Ovary (tissue), 10 donors: ENCODE measurements at places on chromosomes 3 and 15. TPM values are rescaled to one million over a fixed set of nuclear protein-coding genes. Genes with fewer than 3 reads are reported as not detected.

- DNase-seq: no peak
These were observed 1180.6 kb upstream of the GBE1 start for GRCh38 chr3:82942041-82942440.

- DNase-seq: no peak
These were observed 18.8 kb upstream of the SUSD5 start for GRCh38 chr3:33237439-33237838.

GRCh38 chr3:43074901-43075689, 30.8 kb downstream of the POMGNT2 start:
- no peak for DNase-seq

GRCh38 chr3:117565777-117566176, 856.2 kb downstream of the TUSC7 start:
- DNase-seq: no peak

- no peak for DNase-seq
These were observed 22.6 kb downstream of the MEIS2 start for GRCh38 chr15:37077623-37078351.

DNA sequence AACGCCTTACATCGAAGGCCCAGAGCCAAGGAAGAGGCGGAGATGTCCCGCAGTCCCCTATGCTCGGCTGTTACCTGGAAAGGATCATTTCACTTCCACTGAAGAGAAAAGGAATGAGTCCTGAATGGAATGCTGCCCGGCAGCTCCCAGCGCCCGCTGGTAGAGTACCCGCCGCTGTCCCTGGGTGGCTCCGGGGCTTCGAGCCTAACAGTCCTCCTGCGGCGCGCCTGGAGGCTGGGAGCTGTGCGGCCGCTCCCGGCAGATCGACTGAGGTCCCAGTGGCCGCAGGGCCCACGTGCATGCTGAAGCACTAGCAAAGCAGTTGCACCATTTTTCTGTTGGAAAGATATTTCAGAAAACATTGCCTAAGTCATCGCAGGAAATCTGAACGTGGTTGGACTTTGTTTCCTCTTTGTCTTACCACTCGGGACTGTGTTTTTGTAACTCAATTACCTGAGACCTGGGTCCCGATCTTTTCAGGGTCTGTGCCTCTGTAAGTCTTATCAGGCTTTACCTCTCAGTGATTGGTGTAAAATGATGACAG, 984 bp downstream of the RNU6-1 start:
- peak; percentile 62 for DNase-seq

Gene ATP8B4
- polyA plus RNA-seq: 8.7 TPM

Gene TSC22D2
- polyA plus RNA-seq: 11.2 TPM
